ENCODE measurements at places on chromosomes 5 and 9.
A peak's percentile ranks its signal among the peaks of the same experiment; 100 is the strongest.

- ATAC-seq: no peak
Measured at GRCh38 chr5:172005708-172006320, 624 bp downstream of the FBXW11 start.

- no peak for ATAC-seq
Measured at GRCh38 chr5:54556141-54556540, 38.6 kb downstream of the SNX18 start.

DNA sequence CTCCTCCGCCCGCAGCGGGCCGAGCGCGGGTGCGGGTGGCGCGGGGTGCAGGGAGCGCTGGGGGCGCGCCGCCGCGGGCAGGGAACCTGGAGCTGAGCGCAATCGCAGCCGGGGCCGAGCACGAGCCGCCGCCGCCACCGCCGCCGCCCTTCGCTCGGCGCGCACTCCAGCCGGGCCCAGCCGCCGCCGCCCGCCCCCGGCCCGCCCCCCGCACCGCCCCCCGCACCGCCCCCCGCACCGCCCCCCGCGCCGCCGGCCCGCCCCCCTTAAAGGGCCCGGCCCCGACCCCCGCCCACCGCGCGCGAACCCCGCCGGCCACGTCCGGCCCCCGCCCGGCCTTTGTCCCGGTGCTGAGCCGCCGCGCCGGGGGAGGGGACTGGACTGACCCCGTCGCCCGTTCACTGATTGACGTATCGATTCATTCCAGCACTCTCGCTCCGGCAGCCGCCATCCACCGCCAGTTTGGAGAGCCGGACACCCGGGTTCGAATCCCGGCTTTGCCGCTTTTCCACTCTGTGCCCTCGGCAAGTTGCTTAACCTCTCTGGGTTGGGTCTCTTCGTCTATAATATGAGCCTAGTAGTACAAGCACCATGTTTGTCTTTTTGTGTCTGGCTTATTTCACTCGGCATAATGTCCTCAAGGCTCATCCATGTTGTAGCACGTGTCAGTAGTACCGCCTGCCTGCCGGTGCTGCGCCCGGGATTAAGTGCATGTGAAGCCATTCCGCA is at the start of gene SH3PXD2B:
Gene SH3PXD2B, minus strand, starts transcription at position 168 of the 729 bp plus-strand sequence. CDS start 173 bp downstream, outside the sequence.
- ATAC-seq: peak; percentile 28

- no peak for ATAC-seq
Measured at GRCh38 chr5:179766726-179767455, 26.9 kb upstream of the LTC4S start.

DNA sequence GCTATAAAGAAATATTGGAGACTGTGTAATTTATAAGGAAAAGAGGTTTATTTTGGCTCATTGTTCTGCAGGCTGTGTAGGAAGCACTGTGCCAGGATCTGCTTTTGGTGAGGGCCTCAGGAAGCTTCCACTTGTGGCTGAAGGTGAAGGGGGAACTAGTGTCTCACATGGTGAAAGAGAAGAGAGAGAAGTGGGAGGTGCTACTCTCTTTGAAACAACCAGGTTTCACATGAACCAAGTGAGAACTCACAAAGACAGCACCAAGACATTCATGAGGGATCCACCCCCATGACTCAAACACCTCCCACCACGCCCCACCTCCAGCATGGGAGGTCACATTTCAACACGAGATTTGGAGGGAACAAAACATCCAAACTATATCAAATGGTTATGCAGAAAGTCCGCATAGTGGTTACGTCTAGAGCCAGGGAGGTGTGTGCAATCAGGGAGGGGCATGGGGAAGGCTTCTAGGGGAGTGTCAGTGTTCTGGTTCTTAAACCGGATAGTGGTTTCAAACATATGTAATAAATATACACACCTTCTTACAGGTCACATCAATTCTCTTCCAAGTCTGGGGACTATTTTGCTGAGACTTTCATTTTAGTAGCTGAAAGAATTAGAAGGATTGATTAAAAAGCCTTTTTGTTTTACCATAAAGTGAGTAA is 113.0 kb downstream of the TRIO start:
- ATAC-seq: no peak

DNA sequence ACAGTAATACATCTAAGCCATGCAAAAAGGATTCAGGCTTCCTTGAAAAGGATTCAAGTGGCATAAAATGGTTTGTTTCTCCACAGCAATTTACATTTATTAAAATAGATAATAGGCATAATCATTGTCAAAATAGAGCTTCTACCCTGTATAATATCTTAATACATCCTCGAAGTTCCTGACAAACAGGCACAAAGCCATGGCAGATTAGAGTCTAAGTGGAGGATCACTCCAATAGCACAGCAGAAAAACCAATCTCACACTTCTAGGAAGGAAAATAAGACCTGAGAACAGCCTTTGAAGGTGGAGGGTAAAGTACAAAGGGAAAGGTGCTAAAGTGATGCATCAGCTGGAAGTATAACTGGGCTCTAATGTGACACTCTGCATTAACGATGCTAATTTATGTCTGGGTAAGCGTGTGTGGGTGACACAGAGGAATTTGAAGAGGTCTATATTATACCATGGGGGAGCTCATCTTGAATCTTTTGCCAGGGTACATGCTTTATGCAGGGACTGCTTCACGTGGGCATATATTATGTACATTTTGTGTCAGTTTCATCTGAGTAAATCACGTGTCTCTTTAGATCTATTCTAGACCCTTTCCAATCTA is 28.8 kb downstream of the PPP2R2B start:
- ATAC-seq: no peak

GRCh38 chr5:82163452-82164175 is 114.5 kb downstream of the RPS23 start:
- no peak for ATAC-seq

DNA sequence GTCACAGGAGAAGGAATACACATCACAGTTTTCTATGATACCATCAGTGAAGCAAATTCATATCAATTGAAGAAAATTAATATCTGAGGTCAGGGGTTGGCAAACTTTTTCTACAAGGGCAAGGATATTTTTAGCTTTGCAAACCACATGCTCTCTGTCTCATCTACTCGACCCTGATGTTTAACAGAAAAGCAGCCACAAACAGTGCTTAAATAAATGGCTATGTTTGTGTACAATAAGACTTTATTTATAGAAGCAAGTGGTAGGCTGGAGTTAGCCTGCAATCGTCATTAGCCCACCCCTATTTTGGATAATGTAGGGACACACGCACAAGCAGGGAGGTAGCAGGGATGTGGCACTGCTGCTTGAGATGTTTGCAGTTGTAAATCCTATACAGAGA is 251.4 kb downstream of the CETN3 start:
- ATAC-seq: no peak

DNA sequence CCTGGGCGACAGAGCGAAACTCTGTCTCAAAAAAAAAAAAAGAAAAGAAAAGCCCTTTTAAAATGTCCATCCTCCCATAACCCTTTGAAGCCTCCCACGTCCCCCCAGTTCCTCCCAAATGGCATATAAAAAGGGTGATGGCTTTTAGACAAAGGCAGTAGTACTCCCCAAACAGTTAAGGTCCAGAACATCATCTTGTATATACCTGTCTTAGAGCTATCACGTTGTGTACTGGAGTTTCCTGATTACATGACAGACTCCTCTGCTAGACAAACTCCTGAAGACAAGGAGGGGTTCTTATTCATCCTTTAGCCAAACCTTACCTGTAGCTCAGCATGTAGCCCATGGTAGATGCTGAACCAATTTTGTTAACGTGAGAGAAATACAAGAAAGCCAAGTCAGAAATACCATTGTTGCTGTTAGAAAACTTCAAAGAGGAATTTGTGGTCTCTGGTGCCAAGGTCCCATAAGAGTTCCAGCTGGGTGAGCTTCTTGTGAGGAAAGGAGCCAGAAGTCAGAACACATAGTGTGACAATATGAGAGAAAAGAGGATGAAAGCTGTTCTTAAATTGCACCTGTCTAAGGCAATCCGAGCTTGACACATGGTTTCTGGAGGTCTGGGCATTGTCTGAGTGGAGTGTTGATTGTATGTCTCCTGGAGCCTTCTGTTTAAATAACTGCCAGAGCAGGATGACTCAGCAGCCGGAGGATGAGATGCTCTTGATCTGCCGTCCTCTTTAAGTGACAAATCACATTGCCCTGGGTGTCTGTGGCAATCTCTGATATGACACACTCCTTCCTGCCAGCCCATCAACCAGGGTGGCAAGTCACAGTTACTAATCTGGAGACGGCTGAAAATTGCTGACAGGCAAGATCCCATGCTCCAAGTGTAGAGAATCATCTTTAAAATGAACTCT is 69.1 kb downstream of the ARRDC3 start:
- peak; percentile 92 for ATAC-seq

- no peak for ATAC-seq
Measured at GRCh38 chr5:171709930-171710329, 75.7 kb upstream of the SMIM23 start.

DNA sequence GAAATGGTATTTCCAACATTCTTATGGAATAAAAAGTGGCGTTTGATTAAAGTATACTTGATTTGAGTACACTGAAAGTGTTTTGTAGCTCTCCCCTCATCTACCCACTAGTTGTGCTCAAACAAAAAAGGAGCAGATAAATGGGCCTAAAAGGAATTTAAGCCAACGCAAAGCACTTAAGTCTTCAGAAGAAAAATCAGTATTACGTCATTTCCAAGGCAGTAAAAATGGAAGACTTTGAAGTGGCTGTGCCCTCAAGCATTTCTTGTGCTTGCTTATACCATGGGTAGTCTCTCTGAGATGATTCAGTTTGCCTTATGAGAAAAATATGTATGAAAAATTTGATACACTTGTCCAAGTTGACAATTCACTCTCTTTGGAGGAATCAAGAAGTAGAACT is 279.9 kb upstream of the CD180 start:
- no peak for ATAC-seq

GRCh38 chr9:135075234-135076142 is 12.0 kb upstream of the OLFM1 start:
- no peak for ATAC-seq

DNA sequence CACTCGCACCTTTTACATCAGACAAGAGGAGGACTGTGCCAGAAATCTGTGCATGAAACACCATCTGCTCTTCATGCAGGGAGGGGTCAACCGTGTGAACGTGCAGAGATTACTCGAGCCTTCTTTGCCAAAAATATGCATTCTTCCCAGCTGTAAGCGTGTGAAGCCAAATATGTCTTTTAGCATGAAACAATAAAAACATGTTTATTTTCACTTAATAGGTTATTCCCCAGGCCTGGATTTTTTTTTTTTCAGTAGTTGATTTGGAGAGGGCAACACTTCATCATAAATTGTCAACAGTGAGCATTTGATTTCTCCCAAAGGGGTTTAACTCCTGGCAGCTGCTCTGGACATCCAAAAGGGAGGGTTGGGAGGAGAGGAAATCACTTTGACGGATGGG is 23.8 kb downstream of the PLAC8L1 start:
- ATAC-seq: no peak

- no peak for ATAC-seq
Measured at GRCh38 chr9:108138516-108138915, 648.9 kb upstream of the KLF4 start.

DNA sequence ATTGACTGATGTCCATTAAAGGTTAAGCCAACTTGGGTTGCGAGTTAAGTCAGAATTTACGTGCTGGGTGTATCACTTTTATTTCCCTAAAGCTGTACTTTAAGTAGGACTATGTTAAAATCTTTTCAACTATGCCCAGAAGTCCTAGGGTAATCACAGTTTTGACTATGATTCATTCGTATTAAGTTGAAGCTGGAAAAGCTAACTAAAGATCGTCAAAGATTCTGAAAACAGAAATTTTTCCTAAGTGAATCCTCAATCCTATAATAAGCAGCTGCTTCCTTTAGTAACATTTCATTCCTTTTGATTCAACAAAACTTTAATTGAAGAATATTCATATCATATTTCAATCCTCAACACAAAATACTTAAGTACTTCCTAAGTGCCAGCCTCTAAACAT is 460.4 kb downstream of the ACTL7B start:
- ATAC-seq: no peak

DNA sequence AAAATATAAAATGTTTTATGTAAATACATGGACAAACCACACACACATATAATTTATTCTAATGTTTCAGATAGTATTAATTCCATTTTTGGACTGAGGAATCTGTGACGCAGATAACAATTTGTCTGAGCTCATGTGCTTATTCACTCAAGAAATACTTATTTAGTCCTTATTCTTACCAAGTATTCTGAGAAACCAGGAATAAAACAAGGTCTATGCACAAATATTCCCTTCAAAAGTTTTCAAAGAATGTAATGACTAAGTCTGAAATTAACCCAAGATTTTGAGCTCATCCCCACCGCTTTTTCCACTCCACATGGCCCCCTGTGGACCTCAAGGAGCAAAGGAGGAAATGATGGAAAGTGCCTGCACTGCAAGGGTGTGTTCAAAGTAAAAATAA is 1022.3 kb downstream of the EFNA5 start:
- ATAC-seq: no peak

DNA sequence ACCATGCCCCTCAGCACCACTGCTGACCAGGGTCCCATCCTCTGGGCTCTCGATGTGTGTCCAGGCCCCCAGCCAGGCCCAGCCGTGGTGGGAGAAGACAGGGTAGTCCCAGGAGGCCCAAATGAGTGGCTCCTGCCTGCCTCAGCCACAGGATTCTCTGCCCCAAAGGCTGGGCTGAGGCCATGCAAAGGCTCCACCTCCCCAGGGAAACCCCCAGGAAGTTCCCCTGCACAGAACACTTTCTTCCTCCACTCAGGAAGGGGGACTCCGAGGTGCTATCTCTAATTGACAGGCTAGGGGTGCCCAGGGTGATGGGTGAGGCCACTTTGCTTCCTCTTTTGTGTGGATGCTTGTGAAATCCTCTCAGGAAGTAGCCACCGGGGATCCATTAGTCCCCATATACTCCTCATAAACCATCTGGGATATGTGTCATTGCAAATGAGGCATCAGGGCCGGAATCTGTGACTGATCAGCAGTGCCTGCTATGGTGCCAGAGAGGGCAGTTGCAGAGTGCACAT is 23.1 kb upstream of the TDRD7 start:
- peak; percentile 74 for ATAC-seq
